ENCODE measurements at places on chromosomes 3 and 15. TPM values are rescaled to one million over a fixed set of nuclear protein-coding genes. Genes with fewer than 3 reads are reported as not detected.

Gene LMOD3
- not detected for total RNA-seq

Gene PODXL2
- 2.0 TPM for total RNA-seq

Gene THPO
- 1.1 TPM for total RNA-seq

DNA sequence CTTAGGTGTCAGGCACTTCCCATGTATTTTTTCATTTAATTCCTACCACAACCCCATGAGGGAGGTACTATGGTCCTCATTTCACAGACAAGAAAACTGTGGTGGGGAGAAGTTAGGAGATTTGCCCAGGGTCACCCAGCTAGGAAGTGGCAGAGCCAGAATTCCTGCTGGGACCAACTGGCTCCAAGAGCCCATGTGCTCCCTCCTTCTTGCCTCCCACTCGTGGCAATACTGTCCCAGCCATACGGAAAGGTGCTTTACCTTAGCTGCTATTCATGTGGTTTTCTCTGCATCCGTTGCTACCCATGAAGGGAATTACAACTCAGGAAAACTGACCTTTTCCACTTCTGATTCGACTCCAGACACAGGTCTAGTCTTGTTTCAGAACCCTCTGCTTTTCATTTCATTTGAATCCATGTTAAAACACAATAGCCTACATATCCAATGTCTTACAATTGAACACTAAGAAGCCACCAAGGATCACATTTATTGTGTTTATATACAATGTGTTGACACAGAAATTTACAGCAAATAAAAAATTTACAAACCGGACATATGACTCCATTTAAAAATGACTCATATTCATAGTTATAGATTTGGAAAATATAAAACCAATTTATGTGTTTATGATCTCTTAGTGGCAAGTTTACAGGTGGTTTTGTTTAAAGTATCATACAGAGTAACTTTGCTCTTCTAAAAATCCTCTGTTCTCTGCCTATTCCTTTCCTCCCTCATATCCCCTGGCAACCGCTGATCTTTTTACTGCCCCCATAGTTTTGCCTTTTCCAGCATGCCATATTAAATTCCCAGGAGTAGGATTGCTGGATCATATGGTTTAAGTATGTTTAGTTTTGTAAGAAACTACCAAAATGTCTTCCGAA lies 58.8 kb downstream of the BTD start:
- no peak for DNase-seq

Gene SLC12A6
- 17.9 TPM for total RNA-seq

DNA sequence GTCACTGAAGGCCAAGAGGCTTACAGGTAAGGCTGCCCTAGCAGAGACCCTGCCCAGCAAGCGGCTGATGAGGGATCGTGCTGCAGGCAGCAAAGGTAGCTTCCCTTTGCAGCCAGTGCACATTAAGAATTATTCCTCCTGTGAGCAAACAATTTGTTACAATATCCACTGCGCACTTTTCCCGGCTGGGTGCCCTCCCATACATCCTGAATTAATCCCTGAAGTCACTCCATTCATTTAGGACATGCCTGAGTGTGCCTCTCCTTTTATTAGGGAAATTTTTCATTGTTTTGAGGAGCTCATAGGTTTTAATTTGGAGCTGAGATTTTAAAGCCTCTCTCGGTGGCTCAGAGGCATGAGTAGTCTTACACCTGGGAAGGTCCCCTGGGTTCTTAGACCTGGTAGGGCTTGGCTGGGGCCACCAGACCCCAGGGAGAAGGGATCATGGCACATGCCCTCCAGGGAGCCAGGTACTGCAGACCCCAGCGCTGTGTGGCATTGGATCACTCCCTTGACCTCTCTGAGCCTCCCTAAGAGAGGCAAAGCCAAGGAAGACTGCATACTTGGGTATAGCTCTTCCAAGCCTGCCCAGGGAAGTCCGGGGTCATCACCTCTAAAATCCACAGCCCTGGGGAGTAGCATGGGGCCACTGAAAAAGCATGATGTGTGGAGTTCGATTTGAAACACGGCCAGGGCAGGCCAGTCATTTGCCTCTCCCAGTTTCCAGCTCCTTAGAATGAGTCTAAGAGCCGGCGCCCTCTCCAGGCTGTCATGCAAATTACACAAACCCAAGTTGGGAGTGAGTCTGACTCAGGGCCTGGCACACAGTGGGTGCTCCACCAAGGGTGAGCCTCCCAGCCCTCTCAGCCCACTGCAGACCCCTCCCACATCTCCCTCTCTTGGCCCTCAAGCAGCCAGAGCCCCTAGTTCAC lies 151.9 kb upstream of the LINGO1 start:
- DNase-seq: no peak

DNA sequence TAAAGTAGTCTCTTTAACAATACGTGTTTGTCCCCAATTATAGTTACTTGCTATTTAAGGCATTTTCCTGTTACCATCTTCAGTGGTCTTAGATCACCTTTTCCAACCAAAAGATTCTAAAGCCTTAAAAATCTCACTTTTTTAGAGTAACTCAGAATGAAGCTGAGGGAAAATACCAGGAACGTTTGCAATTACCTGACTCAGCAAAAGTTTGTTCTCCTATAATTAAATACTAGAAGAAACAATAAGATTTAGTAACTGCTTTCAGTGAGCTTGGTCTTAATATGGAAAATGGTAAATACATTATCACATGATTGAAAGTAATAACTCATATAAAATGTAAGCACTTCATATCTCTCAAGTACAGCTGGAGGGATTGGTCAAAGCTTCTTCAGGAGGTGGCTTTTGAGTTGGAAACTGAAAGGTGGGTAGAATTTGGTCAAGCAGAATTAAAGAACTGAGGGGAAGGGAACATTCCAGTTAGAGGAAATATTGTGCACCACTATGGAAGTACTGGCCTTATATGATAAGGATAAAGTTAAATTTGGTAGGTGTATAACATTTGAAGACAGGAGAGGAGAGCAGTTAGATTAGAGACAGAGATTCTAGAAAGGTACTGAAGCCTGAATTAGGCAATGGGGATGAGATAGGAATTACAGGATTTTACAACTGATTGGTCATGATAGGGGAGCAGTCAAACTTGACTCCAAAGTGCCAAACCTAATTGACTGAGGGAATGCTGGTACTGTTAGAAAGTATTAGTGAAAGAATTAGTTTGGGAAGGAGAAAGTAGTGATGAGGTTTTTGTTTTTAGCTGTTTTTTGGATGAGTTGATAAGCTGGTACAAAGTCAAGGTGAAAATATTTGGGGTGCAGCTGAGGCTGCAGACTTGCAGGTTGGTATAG lies 21.9 kb downstream of the TSC22D2 start:
- DNase-seq: no peak

Gene STARD9
- total RNA-seq: 19.0 TPM

Gene GOLGA8G
- total RNA-seq: not detected

Gene INKA1
- 5.6 TPM for total RNA-seq

Gene SLC9C1
- total RNA-seq: 0.29 TPM

DNA sequence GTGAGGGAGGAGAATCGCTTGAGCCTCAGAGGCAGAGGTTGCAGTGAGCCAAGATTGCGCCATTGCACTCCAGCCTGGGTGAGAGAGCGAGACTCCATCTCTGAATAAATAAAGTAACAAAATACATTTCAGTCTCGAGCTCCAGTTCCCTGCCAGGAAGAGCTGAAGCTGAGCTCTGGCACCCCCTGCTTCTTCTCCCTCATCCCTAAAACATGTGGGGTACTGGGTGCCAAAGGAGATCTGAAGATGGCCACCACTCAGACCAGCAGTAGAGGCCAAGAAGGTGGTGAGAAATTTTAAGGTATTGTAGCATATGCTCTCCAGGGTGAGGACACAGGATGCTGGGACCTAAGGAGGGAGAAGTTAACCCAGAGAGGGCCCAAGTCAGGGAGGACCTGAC lies 75.0 kb upstream of the CGNL1 start:
- DNase-seq: no peak

Gene CCNB2
- 0.24 TPM for total RNA-seq

Gene SYNPR
- not detected for total RNA-seq

DNA sequence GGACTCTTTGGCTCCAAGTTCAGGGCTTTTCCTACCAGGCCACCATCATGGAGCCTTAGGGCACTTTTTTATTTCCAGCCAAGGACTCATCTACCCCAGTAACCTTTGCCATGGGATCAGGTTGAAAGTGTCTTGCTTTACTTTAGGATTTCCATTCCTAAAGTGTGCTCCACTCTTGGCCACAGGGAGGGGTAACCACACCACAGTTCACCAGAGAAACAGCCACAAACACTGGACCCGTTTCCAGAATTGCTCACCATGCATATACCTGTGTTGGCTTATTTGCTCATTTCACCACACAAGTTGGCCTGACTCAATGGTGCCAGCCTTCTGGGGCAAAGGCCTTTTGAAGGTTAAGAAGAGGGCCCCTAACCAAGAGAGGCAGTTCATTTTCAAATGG lies 70.6 kb upstream of the RAD18 start:
- DNase-seq: no peak

- DNase-seq: no peak
Measured at GRCh38 chr3:18645619-18646018, 220.5 kb upstream of the SATB1 start.

DNA sequence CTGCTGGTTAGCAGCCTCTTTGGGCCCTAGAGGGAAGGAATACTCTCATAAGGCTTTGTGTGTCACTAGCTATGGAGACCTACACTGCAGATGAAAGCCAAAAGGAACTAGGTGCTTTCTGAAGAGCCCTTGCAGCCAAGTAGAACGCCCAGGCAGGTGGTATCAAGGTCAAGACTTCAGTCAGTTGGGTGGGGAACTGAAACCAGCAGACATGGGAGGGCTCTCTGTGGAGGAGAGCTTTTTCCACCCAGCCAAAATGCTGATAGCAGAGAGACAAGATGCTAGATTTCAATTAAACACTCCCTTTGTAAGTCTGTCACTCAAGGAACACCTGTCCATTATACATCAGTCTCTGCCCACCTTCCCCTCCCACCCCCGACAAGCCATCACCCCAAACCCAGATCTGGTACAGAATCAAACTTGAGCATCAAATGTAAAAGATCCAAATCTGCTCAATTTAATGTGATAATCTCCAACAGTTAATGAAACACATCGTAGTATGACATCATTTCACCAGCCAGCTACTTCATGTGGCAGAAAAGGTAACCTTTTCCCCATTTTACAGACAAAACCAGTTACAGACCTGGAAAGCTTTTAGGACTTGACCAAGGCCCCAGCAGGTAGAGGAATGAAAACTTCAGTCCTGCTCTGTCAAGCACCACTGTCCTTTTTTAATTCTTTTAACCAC lies 14.6 kb downstream of the MRPS25 start:
- DNase-seq: no peak

Gene VGLL3
- total RNA-seq: 151 TPM

GRCh38 chr15:82750831-82751180 lies 41.1 kb upstream of the AP3B2 start:
- no peak for DNase-seq

Gene GASK1A
- total RNA-seq: 80.1 TPM

Gene DZIP1L
- 10.9 TPM for total RNA-seq

DNA sequence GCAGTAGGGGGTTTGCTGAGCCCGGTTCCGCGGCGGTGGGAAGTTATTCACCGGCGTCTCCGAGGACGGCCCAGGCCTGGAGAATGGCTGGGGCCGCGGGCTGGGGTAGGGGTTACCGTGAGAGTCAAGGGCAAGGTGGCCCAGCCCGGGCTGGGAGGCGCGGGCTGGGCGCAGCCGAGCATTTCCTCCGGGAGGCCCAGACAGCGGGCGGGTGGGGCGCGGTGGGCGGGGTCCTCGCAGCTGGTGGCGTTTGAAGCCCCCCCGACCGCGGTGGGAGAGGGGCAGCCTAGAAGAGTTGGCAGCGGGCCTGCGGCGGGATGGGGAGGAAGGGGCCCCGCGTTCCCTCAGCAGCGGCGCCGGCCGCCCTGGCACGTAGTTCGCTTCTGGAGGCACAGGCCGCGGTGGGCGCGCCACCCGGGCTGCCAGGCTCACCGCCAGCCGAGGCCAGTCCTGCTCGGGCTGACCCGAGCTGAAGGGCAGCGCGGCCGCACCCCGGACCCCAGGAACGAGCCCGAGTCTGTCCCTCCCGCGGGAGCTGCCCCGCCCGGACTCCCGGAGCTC lies 960 bp upstream of the KLF13 start:
- peak; percentile 91 for DNase-seq

GRCh38 chr3:159855599-159856346 lies 132.9 kb upstream of the IL12A start:
- DNase-seq: no peak

Gene GPR27
- total RNA-seq: 5.8 TPM

Gene SPINK8
- total RNA-seq: not detected

- no peak for DNase-seq
Measured at GRCh38 chr15:96612917-96613316, 282.4 kb downstream of the NR2F2 start.

GRCh38 chr3:160052385-160053047 lies 63.9 kb downstream of the IL12A start:
- DNase-seq: no peak

Gene RPL39L
- 9.4 TPM for total RNA-seq

DNA sequence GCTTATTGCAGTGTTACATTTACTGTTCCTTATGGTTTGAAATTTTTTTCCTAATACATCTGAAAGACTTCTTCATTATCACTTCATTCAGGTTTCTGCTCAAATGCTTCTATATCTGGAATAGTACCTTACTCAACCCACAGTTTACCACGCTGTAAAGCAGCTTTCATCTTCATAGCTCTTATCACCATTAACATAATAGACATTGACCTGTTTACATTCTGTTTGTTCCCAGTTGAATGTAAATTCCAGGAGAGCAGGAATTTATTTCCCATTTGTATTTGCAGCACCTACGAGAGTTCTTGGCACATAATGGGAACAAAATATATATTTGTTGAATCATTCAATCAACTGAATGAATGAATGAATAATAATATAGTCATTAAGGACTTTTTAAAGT lies 844.6 kb upstream of the ROBO1 start:
- no peak for DNase-seq

- no peak for DNase-seq
Measured at GRCh38 chr3:119817071-119817470, 35.2 kb downstream of the NR1I2 start.

GRCh38 chr3:111152496-111152895 lies 80.9 kb downstream of the NECTIN3 start:
- DNase-seq: no peak

- no peak for DNase-seq
Measured at GRCh38 chr15:81387621-81388435, 13.8 kb upstream of the TMC3 start.

DNA sequence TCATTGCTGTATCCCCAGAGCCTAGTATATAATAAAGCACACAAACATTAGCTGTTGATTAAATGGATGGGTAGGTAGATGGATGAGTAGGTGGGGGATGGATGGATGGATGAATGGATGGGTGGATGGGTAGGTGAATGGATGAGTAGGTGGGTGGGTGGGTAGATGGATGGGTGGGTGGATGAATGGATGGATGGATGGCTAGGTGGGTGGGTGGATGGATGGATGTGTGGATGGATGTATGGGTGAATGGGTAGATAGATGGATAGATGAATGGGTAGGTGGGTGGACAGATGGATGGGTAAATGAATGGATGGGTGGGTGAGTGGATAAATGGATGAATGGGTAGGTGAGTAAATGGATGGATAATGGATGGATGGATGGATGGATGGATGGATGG lies 30.2 kb upstream of the NSMCE3 start:
- no peak for DNase-seq

All from posterior vena cava (tissue), 2 donors.